ENCODE measurements at places on chromosomes 7 and 10.

DNA sequence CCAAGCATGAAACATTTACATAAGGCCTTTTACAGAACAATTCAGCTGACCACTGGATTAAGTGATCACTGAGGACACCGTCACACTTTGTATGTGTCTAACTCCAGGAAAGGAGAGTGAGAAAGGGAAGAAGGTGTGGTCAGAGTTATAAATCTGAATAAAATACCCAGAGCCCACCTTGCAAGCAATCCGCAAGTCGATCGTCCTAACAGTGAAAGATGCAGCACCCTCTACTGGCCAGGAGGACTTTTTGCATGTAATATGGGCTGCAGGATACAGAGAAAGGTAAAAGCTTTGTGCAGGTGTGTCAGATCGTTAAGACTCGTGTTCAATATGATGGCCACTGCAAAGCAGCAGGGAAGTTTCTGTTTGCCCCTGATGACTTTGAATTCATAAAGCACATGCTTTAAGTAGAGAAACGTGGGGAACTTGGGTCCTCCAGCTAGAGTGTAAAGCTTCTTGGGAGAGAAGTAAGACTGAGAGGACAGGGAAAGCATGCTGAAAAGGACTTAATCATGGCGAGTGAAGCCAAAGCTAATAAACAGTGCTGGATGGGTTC is 68.5 kb upstream of the BMPER start:
- no peak for DNase-seq

DNA sequence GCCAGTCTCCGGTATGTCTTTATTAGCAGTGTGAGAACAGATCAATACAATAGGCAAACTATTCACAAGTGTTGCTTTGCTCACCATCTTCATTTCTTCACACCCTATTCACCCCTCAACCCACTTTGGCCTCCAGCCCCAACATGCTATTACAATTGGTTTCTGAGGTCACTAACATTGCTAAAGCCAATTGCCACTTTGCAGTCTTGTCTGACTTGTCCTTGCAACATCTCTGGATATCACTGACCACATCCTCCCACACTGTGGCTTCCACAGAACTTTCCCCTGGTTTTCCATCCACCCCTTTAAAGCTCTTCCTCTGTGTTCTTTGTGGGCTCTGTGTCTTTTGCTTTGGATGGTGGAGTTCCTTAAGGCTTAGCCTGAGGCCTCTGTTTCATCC is 5.2 kb upstream of the APBB1IP start:
- DNase-seq = no peak

- no peak for DNase-seq
Observed at GRCh38 chr7:76278540-76278939, 23.9 kb upstream of the HSPB1 start.

GRCh38 chr10:114647545-114648138 is 10.4 kb downstream of the ABLIM1 start:
- no peak for DNase-seq

GRCh38 chr7:13508586-13508985 is 480.9 kb downstream of the ETV1 start:
- DNase-seq = no peak

GRCh38 chr10:97713826-97714400 is 383 bp downstream of the MARVELD1 start:
- DNase-seq = no peak

- no peak for DNase-seq
Observed at GRCh38 chr7:918118-918425, 36.4 kb downstream of the ADAP1 start.

- DNase-seq = no peak
Observed at GRCh38 chr7:39095875-39096619, 118.3 kb downstream of the POU6F2 start.

- DNase-seq = no peak
Observed at GRCh38 chr10:12484002-12484918, 134.9 kb downstream of the CAMK1D start.

- no peak for DNase-seq
Observed at GRCh38 chr7:156017431-156017830, 205.2 kb upstream of the SHH start.

DNA sequence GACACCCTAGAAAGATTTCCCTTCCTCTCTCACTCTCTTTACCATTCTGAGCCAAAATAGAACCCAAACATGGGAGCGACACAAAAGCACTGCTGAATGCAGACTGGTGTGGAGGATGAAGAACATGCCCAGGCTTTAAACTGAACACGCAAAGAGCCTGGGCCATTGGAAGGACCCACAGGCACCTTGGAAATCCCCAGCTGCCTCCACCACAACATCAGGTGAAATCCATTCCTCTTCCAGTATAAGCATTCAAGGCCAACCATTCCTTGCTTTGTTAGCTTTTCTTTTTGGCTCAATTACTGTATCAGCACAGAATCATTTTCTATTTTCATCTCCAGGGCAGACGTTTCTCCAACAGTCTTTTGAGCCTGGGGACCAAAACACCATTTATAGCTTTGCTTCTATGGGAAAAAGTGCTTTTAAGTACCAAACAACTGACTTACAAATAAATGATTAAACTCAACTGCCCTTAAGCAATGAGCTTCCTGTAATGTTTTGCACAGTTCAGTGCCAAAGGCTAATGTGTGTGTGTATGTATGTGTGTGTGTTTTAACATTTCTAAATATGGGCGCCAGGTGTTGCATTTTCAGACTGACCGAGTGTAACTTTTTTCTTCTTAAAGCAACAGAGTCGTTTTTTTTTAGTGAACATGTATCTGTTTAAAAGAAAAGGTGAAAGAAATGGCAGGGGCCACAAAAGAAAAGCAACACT is 16.2 kb upstream of the BLNK start:
- no peak for DNase-seq

GRCh38 chr10:43978091-43978490 is 329.4 kb upstream of the ZNF32 start:
- DNase-seq = no peak

GRCh38 chr10:3527869-3528268 is 257.1 kb downstream of the KLF6 start:
- no peak for DNase-seq

DNA sequence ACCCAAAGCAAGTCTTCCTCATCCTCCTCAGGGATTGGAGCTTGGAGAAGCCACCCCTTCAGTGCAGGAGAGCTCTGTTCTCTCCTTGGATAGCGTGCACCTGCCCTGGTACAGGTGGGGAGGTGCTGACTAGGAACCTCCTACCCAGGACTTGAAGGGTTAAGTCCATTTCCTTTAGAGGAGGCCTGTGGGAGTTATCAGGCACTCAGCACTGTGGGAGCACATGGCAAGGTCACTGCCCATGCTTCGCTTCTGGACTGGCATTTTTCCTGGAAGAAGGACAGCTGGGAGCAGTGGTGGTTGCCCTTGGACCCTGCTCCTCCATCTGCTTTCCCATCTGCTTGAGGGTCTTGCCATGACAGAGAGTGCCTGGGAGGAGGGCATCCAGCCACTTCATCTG is 142.8 kb downstream of the CXCL12 start:
- no peak for DNase-seq

GRCh38 chr7:32846630-32847225 is 44.8 kb downstream of the KBTBD2 start:
- peak; percentile 35 for DNase-seq

DNA sequence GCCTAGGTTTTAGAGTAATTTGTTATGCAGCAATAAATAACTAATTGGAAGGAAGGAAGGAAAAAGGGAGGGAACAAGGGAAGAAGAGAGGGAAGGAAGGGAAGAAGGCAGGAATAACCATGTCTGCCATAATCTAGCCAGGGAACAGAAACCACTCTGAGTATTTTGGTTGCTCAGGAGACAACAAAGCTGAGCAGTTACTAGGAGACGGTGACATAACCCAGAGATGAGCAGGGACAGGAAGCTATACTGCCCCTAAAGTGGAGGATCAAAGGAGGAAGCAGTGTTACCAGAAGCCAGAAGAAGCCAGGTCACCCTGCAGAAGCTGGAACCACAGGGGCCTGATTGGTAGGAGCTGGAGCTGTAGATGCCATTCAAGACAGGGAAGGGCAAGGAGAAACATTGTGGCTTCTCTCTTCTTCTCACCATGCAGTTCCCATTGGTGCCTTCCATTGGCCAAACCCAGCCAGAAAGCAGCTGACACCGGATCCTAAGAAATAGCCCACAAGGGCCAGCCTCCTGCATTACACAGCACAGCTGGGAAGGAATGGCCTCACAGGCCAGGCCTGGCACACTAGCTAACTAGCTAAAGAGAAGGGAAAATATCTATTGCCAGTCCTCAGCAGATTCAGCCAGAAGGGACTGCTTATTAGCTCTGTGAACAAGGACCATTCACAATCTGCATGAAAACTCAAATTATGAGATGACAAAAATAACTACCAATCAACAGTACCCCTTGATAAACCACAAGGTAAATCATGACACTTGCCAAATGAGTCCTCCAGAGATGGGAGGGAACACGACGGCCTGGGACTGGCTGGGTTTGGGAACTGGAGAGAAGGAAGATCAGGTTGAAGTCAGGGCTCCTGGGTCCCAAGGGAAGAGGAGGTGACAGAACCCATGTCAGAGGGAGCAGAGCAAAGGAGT is 184.5 kb upstream of the NFE2L3 start:
- no peak for DNase-seq
